ENCODE measurements at places on chromosomes 5 and 9.
A peak's percentile ranks its signal among the peaks of the same experiment; 100 is the strongest.

DNA sequence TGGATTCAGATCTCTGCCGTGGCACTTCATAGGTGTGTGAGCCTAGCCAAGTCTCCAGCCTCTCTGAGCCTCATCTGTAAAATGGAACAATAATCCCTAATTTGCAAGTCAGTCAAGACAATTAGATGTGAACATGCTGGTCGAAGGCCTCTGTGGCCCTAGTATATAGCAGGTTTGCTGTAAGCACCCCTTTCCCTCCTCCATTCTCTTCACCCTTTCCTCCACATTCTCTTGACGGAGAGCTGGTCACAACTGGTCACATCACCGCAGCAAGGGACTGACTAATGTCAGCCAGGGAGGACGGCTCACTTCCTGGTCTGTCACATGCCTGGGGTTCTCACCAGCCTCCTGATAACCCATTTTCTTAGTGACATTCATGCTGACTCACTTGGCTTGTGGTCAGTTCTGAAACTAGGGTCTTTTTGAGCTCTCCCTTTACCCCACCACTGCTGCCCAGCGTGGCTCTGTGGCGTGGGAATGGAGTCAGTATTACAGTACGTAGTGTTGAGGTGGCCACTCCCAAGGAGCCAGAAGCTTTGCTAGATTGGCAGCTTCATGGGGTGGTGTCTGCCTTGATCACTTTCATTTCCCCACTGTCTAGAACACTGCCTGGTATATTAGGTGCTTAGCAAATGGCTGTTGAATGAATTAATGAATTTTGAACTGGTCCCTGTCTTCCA, 47.8 kb downstream of the ERGIC1 start:
- DNase-seq: peak; percentile 86

DNA sequence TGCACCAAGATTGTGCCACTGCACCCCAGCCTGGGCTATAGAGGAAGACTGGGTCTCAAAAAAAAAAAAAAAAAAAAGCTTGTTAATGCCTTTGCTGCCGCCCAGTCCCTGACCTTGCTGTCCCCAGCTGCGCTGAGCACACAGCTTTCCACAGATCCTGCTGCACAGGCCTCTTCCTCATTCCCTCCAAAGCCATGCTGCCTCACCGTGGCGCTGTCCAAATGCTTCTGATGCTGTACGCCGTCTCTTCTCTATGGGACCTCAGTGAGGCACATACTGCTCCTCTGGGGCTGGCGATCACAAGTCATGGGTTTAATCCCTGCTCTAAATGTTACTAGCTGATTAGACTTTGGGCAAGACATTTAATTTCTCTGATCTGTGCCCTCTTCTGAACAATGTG, 234.1 kb downstream of the FBXL7 start:
- DNase-seq: no peak

DNA sequence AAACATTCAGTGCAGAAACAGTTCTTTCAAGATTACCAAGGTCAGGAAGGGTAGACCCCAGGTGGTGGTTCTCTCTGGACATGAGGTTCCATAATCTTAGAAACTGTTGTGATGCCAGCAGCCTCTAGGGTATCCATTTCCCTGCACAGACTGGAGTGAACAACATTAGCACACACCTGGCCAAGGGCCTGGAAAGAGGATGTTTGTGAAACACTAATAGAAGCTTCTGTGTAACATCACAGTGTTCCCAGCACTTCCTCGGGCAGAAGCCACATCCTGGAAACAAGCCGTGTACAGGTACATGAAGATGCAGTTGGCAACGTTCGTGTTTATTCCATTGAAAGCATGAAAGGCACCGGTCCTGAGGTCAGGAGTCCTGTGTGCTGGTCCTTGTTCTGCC, 598.2 kb upstream of the KLF4 start:
- no peak for DNase-seq

DNA sequence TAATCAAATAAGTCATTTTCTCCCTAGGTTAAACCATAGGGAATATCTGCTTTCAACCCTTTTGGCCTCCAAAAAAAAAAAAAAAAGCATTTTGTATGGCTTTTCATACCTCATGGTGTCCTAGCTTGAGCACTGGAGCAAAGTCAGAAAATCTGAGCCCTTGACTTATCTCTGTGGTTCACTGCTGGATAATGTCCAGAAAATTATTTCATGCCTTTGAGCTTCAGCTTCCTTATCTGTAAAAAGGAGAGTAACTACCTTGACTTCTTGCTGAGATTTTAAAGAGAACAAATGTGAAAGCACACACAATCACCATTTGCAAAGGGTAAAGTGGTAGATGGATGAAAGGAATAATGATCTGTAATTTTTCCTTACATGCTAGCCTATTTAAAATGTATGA, 165.9 kb downstream of the ALDH1A1 start:
- DNase-seq: peak; percentile 45

GRCh38 chr5:170569101-170569500, 65.3 kb downstream of the KCNIP1 start:
- DNase-seq: no peak

GRCh38 chr5:178392931-178393394, 160.4 kb upstream of the PHYKPL start:
- DNase-seq: no peak

DNA sequence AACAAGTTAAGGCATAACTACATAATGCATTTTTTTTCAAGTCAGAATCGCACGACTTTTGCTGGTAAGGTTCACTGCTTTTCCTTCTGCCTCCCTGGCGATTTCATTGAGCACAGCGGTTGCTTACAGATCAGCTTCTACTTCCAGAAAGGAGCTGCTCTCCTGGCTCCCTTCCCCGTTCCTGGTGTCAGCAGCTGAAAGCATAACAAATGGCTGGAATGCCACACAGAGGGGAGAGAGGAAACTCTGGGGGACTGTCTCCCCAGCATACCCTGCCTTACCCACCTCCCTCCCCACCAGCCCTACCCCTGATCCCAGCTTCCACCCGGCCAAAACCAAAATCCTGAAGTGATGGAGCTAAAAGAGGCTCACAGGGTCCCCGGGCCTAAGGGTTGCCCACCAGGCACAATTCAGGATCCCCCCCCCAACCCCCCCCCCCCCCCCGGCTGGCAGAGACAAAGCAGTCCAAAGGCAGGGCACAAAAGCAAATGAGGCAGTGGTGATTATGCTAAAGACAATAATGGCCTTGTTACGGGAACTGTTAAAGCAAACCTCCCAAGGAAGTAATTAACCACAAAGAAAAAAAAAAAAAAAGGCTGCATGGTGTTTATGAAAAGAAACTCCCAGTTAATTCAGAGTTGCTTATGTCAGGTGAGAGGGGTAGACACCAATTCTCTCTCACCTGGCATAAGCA, 126.1 kb upstream of the WWC1 start:
- DNase-seq: peak; percentile 82

GRCh38 chr5:126755593-126755992, 21.3 kb upstream of the LMNB1 start:
- DNase-seq: no peak

DNA sequence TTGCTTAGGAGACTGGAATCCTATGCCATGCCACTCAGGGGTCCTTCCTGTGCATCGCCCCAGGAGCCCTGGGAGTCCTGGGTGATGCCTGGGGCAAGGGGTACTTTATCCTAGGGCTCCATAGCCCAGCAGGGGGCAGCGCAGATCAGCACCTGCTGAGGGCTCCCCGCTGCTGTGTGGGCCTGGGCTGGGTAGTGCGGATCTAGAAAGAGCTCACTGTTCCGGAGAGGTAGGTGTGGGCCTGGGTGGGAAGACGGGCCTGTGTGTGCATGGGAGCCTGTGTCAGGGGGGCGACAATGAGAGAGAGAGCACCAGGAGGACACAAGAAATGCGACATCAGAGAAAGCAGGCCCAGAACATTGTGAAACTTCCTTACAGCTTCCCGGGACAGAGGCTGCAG, 11.4 kb upstream of the DAB2IP start:
- DNase-seq: peak; percentile 50

DNA sequence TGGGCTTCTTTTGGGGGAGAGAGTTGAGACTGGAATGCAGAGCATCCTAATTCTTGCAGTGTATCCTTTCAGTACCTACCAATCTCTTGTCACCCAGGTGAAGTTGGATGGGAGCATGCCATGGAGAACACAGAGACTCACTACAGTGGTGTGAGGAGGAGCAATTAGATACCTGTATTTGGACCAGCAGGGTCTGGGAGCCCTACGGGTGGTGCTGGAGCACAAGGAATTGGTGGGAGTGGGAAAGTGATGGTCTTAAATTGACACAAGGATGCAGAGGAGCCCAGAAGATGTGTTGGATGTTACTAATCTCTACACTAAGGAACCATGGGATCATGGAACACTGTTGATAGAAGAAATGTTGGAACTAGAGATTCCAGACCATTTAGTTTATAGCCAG, 212.7 kb downstream of the CHSY3 start:
- DNase-seq: no peak

DNA sequence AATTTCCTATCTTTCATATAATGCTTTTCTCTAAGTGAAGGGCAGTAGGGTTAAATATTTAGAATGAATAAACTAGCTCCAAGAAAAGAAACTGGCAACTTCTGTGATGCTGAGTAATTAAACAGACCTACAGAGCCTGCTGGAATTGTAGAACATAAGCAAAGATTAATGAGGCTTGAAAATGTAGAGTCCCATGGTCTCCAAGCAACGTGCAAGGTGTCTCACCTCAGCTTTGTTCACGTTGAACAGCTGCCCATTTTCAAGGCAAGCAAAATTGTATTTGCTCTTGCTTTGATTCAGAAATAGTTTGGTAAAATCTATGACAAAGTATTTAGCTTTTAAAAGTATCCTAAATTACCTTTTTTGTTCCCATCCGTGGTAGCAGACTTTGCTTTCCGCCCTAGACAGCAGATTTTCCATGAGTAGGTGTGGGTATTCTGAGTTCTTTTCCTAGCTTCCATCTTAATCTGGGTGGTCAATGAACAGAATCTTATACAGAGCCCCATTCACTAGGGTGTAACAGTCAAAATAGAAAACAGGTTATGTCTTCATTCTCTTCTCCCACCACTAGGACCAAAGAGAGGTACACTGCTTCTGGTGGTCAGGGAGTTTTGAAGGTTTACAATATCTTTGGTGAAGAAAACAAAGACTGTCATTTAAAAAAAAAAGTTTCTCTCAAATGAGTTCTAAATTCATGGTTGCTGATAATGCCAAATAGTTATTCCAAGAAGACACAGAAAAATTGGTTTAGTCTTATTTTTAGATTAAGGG, 52.1 kb upstream of the TYRP1 start:
- peak; percentile 9 for DNase-seq

DNA sequence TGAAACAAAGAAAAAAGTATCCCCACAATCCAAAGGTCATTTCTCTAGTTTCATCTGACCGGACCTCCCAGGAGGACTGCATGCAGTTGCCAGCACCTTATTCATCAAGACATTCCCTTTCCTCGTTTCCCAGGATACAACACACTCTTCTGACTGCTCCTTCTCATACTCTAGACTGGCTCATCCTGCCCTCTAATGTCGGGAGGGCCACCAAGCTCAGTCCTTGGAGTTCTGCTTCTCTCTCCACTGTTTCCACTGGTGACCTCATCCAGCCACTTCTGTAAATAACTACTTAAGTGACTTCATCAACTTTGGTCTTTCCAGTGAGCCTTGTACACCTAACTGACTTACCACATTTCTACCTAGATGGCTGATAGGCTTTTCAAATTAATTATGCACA, 179.1 kb downstream of the EPB41L4A start:
- no peak for DNase-seq

- DNase-seq: no peak
Observed at GRCh38 chr9:37565661-37566618, 10.2 kb downstream of the FBXO10 start.

- peak; percentile 33 for DNase-seq
Observed at GRCh38 chr5:153352685-153353219, 137.7 kb upstream of the GRIA1 start.

DNA sequence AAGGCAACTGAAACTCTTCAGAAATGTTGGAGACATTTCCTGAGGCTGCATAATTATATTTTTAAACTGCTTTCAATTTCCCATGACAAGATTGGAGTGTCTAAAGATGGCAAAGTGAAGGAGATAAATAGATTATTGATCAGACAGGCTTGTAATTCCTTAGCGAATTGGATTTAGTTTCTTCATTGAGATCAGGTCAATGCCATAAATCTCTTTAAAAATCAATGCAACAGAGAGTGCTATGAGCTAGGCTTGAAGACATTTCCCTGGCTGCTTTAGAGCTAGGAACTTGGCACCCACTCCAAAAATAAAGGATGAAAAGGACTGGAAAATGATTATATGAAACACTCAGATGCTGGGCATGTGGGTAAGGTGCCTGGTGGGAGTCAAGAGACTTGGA, 828.4 kb downstream of the TLR4 start:
- DNase-seq: no peak

GRCh38 chr9:129385211-129385934, 207.3 kb upstream of the IER5L start:
- DNase-seq: no peak

GRCh38 chr9:113520109-113520642, 56.6 kb downstream of the RGS3 start:
- no peak for DNase-seq

GRCh38 chr9:112065806-112066606, 109.1 kb downstream of the SUSD1 start:
- DNase-seq: peak; percentile 92

DNA sequence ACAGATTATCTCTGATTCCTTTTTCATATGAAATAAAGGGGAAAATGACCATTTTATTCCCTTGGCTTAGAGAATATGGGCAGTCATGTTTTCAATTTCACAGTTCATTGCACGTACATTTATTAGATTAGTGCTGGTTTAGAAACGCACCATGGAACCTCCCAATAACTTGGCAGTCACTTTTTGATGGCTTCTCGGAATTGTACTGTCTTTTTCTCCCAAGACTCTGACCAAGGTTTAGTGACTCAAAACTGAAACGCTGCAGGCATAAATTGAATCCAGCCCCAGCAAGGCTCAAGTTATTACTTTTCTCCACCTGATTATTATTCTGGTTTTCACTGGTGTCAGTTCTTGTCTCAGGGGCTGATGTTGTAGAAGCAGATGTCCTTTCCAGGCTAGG, 55.6 kb upstream of the EGFLAM start:
- DNase-seq: no peak

DNA sequence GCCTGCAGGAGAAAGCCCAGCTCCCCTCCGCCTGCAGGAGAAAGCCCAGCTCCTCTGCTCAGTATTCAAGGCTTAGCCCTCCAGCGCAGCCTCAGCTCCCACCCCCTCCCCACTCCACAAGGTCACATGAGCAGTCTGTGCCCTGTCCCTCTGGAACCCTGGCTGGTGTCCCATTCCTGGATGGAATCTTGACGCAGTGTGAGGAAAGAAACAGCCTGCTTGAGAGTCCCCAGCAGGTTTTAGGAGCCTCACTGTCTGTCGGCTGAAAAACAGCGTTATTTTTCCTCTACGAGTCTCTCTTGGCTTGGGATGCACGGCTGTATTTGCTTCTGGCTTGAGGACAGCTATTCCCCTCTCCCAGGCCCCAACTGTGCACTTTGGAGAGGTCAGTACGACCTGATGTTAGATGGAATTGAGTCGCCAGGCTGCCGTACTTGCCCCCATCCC, 210.1 kb upstream of the TRIM32 start:
- peak; percentile 67 for DNase-seq

All from astrocyte of the hippocampus (primary cell).